Stimulated activated CD8-positive, alpha-beta memory T cell treated with anti-CD3 and anti-CD28 coated beads, Interleukin-12 subunit alpha, Interleukin-12 subunit beta, amount 100 ng/mL, for 1 hour (primary cell): ENCODE measurements at places on chromosomes 11 and 22.

DNA sequence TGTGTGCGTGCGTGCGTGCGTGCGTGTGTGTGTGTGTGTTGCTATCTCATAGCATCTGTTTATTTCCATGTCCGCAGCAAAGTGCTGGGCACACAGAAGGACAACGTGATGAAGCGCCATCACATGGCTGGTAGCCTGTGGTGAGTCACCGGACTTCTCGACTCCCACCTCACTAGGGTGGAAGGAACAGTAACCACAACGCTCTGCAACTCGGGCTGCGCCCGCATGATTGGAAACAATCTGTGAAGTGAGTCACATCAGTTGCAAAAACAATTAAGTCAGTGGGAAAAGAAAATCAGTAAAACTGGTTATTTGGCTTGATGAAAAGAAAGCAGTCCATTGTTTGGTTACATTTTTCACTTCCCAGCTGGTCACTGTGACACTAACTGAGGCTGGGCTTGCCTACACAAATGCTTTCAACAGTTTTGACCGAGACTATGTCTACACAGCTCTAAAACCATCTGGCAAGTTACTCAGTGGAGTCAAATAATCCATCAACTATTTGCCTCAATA, 437.3 kb upstream of the CADM1 start:
- no peak for DNase-seq

DNA sequence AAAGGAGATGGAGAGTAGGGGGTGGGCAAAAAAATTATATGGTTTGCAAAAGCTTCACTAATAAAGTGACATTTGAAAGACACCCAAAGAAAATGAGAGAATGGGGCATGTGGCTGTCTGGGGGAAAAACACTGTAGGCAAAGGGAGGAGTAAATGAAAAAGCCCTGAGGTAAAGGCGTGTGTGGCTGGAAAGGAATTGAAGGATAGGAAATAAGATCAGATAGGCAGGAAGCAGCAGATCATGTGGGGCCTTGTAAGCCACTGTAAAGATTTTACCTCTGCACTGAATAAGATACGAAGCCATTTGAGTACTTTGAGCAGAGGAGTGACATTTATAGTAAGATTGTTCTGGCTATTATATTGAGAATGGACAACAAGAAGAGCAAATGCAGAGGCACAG, 49.8 kb upstream of the FDX1 start:
- DNase-seq: no peak

DNA sequence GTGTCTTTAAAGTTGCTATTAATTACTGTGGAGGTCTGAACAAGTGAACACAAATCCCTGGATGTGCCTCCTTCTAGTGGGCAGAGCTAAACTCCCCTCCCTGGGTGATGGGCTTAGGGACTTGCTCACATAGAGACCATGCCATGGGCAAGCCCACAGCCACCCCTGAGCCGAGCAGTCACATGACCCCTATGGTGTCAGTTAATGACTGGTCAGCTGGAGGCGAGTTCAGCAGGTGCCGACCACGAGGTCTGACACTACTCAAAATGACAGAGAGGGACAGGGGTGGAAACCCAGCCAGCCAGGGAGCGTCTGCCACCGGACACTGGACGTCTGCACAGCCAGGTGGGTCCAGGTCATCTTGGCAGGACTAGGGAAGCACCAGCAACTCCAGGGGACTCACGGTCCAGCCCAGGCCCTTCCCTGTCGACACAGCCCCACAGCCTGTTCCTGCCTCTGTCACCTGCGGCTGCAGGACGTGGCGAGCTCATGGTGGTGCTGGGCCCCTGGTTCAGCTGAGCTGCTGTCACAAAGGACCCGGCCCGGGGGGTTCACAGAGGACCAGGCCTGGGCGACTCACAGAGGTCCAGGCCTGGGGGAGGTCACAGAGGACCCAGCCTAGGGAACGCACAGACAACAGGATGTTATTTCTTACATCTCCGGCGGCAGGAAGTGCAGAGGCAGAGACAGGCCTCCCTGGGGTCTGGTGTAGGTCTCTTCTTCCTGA, 135.0 kb downstream of the BRD1 start:
- DNase-seq: no peak

- no peak for DNase-seq
Measured at GRCh38 chr11:62399878-62400266, 19.0 kb upstream of the SCGB1A1 start.

DNA sequence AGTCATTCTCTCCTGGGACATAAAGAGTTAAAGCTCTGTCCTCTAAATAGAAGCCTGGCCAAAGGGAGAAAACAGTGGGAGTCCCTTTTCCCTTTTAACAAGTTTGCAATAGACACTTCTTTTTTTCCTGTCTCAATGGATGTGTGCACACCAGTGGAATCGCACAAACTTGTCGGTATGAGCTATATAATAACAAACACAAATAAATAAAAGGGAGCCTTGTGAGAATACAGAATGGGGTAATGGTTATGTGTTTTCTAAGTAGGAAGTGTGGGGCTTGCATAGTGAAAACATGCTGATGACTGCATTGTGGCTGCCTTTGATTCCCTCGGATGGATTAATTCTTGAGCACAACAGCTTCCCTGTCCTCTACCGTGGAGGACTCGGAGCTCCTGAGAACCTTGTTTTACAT, 131.9 kb downstream of the WNT7B start:
- no peak for DNase-seq

GRCh38 chr22:32564170-32565001, 89.8 kb downstream of the FBXO7 start:
- no peak for DNase-seq

DNA sequence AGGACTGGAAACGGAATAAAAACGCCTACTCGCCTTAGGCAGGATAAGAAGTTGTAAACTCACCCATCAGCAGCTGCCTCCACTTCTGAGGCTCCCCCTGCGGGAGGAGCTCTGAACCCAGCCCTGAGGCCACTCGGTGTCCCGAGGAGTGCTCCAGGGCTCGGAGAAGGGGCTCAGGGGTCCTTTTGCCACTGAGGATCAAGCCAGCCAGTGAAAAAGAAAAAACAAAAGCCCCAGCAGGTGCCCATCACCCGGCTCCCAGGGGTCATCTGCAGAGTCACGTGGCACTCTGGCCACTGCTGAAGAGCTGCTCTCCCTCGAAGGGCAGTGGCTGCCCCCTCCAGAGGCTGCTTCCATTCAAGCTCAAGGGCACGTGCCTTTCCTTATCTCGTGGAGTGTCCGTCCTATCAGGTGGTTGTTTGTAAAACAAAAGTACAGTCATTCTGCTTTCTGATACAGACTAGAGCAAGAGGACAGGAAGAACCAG, 29.0 kb downstream of the NUP50 start:
- DNase-seq: no peak

GRCh38 chr22:25492162-25492561, 72.3 kb upstream of the GRK3 start:
- DNase-seq: no peak

DNA sequence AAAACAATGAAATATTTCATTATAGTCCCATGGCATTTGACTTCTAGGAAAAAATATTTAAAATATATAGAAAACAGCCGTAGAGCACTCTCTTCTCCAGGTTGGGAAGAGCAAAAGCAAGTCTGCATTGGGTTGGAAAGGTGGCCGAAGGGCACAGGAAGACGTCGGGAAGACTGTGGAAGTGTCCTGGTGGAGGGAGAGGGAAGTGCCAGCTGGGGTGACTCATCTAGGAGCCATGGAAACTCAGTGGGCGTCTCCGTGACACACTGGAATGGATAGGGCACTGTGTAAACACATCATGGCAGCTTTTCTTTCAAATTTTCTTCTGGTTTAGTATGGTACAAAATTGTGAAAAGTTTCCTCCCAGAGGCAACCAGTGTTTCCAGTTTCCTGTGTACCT, 12.7 kb downstream of the GTPBP1 start:
- DNase-seq: no peak

- no peak for DNase-seq
Measured at GRCh38 chr11:10564696-10565318, 3.7 kb downstream of the LYVE1 start.

DNA sequence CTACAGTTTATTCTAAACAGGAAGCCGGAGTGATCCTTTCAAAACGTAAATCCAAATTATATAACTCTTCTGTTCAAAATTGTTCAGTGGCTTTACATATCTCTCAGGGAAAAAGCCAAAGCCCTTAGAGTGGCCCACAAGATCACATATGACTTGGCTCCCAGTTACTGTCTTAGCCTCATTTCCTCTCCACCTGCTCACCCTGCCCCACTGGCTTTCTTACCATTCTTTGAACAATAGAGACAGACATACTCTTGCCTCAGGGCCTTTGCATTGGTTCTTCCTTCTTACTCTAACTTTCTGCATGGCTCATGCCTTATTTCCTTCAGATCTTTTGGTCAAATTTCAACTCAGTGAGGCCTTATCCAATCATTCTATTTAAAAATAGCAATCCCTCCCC, 52.1 kb downstream of the STIM1 start:
- no peak for DNase-seq

- DNase-seq: no peak
Measured at GRCh38 chr11:76688146-76688545, 17.6 kb upstream of the LRRC32 start.

GRCh38 chr11:16790486-16791190, 52.2 kb downstream of the C11orf58 start:
- no peak for DNase-seq

GRCh38 chr11:10415817-10416392, 39.2 kb upstream of the AMPD3 start:
- DNase-seq: no peak

- no peak for DNase-seq
Measured at GRCh38 chr11:113831314-113831713, 44.1 kb downstream of the USP28 start.

DNA sequence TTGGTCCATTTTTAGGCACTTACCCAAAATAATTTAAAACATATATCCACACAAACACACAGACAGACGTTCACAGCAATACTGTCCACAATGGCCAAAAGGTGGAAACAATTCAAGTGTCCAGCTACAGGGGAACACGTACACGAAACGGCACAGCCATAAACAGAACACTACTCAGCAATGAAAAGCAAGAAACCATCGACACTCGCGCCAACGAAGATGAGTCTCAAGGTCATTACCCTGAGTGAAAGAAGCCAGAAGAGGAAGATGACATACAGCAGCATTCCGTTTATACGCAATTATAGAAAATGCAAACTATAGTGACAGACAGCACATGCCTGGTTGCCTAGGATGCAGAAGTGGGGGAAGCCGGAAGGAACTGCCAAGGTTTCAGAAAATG, 13.4 kb upstream of the COMT start:
- DNase-seq: no peak

DNA sequence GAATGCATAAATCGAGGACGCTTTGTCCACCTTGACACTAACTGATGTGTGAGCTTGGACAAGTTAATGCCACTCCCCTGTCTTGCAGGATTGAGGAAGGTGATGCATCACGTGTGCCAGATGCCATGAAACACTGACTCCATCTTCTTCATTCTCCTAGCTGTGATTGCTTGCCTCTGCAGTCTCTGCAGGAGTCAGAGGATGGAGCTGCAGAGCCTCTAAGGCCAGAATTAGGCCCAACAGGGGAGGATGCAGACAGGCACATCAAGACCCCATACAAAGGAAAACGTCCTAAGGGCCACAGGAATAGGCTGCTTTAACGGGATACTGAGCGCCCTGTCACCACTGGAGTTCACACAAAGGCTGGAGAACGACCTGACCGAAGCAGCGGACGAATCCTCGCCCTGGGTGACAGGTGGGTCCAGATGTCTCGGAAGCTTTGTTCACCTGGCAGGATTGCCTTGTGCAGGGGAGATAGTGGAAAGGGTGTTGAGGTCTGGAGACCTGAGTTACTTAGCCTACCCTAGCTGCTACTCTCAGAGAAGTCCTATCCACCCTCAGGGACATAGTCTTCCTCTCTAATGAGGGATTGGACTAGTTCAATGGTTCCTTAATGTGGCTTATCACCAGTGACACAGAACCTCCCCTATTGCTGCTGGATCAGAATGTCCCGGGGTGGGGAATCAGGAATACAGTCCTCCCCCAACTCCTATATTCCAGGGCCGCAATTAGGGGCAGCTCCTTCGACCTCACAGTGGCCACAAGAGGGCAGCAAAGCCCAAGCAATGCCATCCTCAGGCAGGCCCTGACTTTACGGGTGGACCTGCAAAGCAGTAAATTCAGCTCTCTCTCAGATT, 32.4 kb downstream of the DBX1 start:
- DNase-seq: peak; percentile 67

DNA sequence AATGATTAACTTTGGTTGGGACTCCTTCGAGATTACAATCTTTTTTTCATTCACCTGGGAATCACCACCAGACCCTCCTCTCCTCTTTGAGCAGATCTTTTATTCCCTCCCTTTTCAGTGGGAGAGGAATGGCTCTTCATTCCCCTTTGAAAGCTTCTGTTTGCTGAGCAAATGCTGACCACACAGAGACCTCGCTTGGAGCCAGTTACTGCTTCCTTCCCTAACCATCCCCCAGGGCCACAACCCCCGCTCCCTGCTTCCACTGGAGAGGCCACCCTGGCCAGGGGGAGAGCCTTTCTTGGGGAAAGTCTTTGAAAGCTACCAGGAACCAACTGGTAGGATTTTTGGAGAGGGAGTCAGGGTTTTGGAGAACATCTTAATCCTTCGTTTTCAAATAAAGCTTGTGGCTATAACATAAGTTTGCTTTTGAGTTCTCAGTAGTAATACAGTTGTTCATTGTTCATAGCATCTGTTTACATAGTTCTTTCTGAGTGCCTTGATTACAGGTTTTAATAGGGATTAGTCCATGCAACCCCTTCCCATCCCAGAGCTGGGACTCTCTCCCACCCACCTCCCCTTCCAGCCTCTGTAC, 138.4 kb downstream of the DBX1 start:
- no peak for DNase-seq

DNA sequence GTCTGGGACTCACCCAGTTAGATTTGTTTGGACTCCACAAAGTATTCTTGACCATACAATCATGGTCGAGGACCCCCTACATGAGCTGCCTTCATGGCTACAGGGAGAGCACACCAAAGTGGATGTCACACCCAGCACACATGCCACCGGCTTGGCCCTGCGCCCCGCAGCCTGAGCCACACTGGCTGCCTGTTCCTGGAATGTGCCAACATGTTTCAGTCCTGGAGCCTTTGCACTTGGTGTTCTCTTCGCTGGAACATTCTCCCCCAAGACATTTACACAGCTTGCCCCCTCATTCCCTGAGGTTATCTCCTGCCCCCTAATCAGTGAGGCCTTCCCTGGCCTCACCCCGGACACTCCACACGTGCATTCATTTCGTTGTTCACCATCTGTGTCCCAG, 46.0 kb downstream of the PPARA start:
- DNase-seq: no peak

- no peak for DNase-seq
Measured at GRCh38 chr11:104946907-104947306, 21.5 kb downstream of the CASP4 start.
